ENCODE measurements at places on chromosomes 16 and 17.

GRCh38 chr17:21525464-21526130, 149.4 kb downstream of the KCNJ12 start:
- no peak for DNase-seq

DNA sequence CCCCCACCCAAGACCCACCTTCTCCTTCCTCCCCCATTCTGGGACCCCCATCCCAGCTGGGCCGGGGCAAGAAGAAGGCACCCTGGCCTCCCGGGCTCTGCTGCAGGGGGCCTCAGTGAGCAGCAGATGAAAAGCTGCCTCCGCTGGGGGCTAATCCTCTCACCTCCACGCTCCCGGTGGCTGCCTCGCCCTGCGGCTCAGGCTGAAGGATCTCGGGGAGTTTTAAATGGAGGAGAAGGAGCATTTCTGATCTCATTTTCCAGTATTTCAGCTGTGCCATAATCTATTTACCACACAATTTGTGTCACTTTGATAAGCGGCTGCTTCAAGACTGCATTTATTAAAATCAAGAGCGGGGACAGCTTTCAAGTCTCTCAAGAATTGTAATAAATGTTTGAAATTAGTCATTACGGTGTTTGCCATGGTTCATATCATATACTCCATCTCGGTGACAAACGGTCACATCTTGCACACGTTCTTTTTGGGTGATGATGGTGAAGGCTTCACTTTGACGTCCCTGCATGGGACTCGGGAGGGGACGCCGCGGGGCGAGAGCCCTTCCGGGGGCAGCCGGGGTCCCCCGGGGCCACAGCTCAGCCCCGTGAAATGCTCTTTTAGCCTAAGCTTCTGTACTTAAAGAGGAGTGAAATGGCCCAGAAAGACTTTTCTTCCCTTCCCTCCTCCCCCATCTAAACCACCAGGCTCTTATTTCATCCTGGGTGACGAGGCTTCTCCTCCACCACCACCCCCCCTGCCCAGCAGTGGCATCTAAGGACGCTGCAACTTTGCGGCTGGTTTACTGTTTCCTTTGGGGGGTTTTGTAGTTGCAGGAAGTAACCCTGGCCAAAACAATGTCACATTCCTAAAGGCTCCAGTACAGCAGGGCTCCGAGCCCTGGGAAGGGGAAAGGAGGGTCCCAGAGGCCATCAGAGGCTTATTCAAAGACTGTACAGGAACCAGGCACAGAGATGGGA, 313.1 kb upstream of the TNRC6C start:
- no peak for DNase-seq

- no peak for DNase-seq
Measured at GRCh38 chr17:82930924-82931698, 91.3 kb upstream of the ZNF750 start.

DNA sequence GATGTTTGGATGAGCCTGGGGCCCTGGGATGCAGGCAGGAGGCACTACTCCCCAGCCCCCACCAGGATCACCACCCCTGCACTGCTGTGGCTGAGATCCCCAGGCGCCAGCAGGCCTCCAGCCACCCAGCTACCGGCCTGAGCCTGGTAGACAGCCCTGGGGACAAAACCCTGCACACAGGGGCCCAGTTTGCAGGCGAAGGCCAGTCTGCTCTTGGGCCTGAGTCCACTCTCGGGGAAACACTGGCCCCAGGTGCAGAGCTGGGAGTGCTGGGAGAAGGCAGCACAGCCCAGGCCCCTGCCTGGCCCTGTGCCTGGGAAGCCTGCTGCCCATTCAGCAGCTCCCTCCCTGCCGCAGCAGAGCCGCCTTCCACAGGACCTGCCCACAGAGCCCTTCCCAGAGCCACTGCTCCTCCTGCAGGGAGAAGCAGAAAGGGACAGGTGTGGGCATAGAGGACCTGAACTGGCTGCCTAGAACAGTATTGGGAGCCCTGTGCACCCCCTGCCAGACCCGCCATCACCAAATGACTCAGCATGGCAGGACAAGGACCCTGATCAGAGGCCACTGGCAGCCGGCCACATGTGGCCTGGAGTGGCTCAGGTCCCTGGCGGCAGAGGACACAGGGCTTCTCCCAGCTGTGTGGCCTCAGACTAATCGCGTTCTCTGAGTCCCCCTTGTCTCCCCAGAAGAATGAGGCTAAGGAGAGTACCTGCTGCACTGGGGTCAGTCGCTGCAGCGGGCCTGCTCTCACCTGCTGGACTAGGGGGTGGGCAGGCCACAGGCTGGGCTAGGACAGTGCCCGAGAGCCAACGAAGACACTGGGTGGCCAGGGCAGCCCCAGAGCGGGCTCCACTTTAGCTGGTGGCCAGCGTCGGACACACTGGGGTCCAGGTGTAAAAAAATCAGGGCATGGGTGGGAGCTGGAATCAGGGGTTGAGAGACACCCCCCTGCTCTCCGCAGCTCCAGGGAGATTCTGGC, 10.7 kb downstream of the MSRB1 start:
- no peak for DNase-seq

- DNase-seq = no peak
Measured at GRCh38 chr17:63699638-63700527, at the start of gene LIMD2. TSS of gene LIMD2 (minus strand) at chr17:63700125. CDS start at chr17:63699298, 827 bp downstream.

GRCh38 chr17:76519048-76519966, 18.1 kb upstream of the RHBDF2 start:
- DNase-seq = no peak

DNA sequence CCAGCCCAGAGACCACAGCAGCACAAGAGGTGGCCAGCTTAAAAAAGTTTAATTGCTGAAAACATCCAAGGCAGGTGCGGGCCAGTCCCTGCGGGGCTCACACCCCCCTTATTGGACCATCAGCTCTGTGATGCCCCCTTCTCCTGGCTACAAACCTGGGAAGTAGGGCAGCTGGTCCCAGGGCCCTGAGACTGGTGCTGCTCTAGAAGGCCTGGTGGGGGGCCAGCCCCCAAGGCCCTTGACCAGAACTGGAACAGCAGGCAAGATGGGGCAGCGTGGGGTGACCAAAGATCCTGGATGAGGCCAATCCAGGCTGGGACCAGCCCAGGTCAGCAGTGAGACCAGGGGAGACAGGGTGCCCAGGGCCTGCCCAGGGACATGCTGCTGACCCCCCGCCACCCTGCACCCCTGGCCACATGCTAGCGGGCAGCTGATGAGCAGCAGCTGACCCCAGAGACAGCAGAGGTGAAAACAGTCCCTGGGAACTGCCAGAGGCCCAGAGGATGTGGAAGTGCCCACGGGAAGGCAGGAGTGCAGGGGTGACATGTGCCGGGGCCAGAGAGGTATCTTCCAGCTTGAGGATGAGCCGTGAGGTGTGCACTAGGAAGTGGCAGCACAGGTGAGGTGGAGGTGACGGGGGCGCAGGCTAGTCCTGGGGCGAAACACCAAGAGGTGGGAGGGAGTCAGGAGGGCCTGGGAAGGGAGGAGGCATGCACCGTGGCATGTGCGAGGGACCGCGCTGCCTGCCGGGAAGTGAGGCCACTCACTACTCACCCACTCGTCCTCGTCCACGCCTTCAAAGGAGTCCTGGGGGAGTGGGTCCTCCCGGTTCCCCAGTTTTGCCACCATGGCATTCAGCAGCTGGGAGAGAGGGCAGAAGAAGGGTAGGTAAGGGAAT, 3.6 kb upstream of the PAM16 start:
- DNase-seq = no peak

GRCh38 chr17:64626827-64627226, 35.3 kb downstream of the SMURF2 start:
- DNase-seq = no peak

GRCh38 chr17:16005636-16006035, 6.0 kb downstream of the TTC19 start:
- DNase-seq = no peak

GRCh38 chr16:24540602-24541210, 1.3 kb downstream of the RBBP6 start:
- no peak for DNase-seq

- no peak for DNase-seq
Measured at GRCh38 chr16:2473446-2473926, 1.4 kb upstream of the TBC1D24 start.

DNA sequence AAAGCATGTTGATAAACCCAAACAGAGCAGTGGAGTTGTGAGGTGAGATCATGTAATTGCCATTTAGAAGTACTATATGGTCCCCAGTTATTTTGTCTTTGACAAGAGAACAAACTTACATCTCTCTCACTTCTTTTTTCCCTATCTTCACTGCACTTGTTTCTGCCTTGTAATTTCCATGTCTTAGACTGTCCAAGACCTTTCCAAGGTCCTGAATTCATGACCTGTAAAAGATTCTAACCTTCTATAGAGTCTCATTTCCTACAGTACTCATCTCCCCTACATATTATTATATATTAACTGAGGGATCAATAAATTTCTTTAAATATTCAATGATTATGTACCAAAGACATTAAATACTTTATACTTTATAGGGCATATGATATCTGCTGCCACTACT, 295.3 kb upstream of the KIF2B start:
- DNase-seq = no peak

GRCh38 chr16:86287664-86288201, 222.6 kb upstream of the FOXF1 start:
- DNase-seq = no peak

DNA sequence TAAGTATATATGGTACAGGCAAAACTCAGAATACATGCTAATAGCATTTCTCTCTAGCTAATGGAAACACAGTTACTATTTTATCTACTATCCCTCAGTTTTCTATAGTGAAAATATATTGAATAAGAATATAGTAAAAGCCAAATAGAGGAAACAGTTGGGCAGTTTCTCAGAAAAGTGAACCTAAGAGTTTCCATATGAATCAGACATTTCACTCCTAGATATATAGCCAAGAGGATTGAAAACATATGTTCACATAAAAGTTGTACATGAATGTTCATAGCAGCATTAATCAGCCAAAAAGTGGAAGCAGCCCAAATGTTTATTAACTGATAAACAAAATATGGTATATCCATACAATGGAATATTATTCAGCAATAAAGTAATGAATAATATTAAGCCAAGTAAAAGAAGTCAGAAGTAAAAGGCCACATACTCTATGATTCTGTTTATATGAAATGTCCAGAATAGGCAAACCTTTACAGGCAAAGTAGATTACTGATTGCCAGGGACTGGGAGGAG, 134.6 kb downstream of the CYB561 start:
- no peak for DNase-seq

- no peak for DNase-seq
Measured at GRCh38 chr16:67459861-67460150, 21.2 kb downstream of the ATP6V0D1 start.

- DNase-seq = no peak
Measured at GRCh38 chr17:40371261-40371929, 6.9 kb upstream of the GJD3 start.

GRCh38 chr17:71234349-71234748, 886.5 kb upstream of the SOX9 start:
- DNase-seq = no peak

DNA sequence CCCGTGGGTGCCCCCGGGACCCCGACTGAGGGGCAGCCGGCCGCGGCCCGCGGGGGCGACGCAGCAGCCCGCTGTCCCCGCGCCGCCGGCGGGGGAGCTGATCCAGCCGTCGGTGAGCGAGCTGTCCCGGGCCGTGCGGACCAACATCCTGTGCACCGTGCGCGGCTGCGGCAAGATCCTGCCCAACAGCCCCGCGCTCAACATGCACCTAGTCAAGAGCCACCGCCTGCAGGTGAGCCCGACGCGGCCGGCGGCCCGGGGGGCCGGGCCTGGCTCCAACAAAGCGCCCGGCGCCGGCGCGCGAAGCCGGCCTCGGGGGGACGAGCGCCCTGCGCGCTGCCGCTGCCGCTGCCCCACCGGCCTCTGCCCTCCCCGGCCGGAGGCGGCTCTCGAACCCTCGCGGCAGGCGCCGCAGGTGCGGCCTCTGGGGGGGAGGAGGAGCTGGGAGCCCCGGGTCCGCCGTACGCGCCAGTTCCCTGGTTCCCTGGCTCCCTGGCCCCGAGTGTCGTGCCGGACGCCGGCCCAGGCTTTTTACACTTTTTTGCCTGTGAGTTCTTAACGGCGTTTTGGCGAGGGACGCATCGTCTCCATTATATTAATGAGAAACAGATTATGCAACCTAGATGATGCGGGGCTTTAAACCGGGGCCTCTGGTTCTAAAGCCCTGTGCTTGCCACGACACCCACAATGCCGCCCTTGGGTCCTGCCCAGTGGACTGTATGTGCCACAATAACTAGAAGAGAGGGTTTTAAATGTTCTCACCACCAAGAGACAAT, 521 bp downstream of the ATMIN start:
- DNase-seq = no peak

DNA sequence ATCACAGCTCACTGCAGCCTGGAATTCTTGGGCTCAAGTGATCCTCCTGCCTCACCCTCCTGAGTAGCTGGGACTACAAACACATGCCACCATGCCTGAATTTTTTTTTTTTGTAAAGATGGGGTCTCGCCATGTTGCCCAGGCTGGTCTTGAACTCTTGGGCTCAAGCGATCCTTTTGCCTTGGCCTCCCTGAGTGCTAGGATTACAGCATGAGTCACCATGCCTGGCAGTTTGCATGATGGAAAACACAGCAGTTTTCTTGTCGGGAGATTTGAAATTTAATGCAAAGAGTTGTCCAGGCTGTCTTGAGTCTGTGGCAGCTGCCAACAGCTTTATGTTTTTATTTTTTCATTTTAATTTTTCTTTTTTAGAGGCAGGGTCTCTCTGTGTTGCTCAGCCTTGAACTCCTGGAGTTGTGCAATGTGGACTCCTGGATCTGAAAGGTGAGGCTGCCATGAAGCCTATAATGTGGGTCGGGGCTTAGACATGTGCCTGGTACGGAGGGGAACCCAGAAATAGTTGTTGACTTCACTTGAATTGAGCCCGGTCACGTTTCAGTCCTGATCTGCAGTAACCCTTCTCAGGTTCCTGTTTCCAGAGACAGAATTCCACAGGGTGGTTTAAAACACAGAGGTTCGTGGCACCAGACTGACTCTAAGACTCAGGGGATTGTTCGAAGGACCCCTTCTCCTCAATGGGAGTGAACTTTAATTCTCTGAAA, 18.7 kb downstream of the CD300A start:
- no peak for DNase-seq
